GM12891 (cell line): ENCODE measurements at places on chromosomes 3 and 15.
A peak's percentile ranks its signal among the peaks of the same experiment; 100 is the strongest.

GRCh38 chr3:179921500-179921899 is 115.2 kb downstream of the PEX5L start:
- no peak for DNase-seq

DNA sequence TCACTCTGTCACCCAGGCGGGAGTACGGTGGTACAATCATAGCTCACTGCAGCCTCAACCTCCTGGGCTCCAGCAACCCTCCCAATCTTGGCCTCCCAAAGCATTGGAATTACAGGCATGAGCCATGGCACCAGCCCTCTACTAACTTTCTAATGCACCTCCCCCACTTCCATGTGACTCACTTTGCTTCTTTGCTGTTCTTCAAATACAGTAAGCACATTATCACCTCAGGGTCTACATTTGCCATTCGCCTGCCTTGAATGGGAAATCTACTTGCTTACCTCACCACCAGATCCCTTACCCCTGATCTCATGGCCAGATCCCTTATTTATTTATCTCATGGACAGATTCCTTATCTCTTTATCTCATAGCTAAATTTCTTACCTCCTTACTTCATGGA is 235.3 kb downstream of the KCNMB2 start:
- DNase-seq, result no peak

DNA sequence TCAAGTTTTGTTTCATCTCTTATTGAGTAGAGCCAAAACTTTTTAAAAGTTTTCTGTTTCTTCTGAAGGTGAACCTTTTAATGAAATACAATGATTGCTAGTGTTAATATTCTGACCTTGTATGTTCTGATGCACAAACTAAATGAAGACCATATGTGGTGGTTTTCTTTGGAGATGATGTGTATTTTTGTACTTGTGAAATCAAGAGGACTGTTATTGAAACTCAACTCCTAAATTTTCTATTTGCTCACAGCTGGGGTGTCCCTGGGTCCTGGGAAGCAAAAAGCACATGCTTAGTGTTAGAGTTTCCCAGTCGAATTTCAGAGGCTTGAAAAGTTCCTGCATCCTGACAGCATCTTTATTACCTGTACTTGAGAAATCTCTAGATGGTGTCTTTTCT is 1185.8 kb upstream of the ALCAM start:
- no peak for DNase-seq

GRCh38 chr3:56836276-56837163 is 34.8 kb upstream of the ARHGEF3 start:
- DNase-seq, result no peak

- DNase-seq, result no peak
These were observed 544.4 kb downstream of the DIPK2A start for GRCh38 chr3:144516026-144516425.

- DNase-seq, result no peak
These were observed 269.7 kb downstream of the ABHD5 start for GRCh38 chr3:43960448-43960840.

GRCh38 chr3:179015551-179016020 is 56.0 kb downstream of the ZMAT3 start:
- no peak for DNase-seq

- no peak for DNase-seq
These were observed 1134.8 kb downstream of the ROBO1 start for GRCh38 chr3:78632925-78633553.

DNA sequence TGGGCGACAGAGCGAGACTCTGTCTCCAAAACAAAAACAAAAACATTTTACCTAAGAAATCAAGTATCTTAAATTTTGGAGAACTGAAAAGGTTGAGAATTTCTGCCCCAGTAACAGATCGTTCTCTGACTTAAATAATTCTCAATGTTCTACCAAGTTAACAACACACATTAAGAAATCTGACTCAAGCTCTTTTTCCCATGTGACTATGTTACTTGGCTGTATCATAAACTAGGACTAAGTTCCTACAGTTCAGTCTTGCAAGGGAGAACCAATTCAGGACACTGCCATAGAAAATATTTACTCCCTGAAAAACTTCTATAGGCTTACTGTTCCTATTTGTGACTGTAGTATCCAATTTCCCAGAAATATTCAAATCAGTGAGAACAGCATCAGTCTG is 20.9 kb upstream of the USF3 start:
- no peak for DNase-seq

DNA sequence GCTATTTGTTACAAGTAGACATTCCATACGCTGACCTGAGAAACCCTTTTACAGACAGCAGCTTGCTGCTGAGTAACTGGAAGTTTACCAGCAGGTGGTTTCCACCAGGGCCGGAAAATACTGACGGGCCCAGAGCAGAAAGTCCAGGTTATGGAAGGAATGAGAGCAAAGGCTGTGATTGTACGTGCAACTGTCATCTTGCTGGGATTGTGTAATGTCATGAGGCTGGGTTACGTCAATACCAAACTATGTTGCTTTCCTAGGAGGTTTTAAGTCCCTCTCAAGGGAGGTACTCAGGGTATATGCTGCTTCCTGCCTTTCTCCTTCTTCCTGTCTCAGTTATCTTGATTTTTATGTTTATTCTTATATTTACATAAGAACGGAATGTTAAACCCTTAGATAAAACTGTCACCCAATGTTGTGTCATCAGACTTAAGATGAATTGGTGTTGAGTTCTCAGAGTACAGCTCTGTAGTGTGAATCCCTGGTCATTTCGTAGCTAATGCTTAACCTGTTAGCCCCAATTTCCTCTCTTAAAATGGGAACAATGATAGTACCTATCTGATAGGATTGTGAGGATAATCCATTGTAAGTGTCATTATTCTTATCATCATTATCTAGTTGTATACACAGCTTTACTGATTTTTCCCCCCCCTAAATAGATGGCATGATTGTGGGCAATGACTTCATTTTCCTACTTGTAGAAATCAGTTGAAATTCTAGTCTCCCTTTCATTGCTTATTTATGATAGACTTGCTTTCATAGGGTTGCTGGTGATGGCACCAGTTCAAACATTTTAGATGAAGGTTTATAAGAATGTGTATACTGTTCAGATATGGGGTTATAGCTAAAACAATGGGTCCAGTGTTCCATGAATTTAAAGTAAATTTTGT is 101.4 kb downstream of the FNDC3B start:
- no peak for DNase-seq

DNA sequence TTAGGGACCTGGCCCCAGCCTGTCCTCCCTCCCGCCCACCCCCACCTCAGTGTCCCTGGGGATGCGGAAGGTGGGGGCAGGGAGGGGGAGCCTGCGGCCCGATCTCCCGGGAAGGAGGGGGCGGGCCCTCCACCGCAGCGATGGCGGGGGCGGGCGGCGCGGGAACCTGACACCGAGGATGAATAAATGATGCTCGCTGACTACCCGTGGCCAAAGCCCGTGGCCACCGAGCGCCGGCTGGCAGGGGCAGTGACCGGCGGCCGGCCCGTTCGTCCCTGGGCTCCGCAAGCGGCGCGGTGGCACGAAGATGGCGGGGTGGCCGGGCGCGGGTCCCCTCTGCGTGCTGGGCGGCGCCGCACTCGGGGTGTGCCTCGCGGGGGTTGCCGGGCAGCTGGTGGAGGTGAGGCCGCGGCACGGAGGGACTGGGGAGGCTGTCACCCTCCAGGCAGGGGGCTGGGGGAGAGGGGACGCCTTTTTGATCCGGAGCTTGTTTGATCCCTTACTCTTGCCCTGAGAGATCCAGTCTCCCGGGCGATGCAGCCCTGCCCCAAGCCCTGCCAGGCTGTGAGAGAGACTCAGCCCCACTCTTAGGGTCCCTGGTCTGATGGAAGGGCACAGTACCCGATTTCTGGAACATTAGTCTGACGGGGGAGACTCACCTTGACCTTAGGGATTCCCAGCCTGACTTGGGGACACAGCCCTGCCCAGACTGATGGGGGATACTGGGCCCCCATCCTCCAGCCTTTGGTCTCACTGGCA is at the start of gene TMIE:
Gene TMIE, plus strand, starts transcription at position 212 of the 759 bp plus-strand sequence. Its CDS starts 96 bp downstream, at position 308.
- DNase-seq, result no peak

GRCh38 chr15:65460741-65461347 is 38.1 kb upstream of the IGDCC4 start:
- DNase-seq, result no peak

- no peak for DNase-seq
These were observed 11.5 kb downstream of the UBP1 start for GRCh38 chr3:33428734-33429133.

GRCh38 chr3:133966954-133967353 is 62.8 kb downstream of the SLCO2A1 start:
- no peak for DNase-seq

- no peak for DNase-seq
These were observed 14.9 kb downstream of the IGSF10 start for GRCh38 chr3:151446002-151446340.

GRCh38 chr15:82040862-82041261 is 5.0 kb downstream of the MEX3B start:
- no peak for DNase-seq

DNA sequence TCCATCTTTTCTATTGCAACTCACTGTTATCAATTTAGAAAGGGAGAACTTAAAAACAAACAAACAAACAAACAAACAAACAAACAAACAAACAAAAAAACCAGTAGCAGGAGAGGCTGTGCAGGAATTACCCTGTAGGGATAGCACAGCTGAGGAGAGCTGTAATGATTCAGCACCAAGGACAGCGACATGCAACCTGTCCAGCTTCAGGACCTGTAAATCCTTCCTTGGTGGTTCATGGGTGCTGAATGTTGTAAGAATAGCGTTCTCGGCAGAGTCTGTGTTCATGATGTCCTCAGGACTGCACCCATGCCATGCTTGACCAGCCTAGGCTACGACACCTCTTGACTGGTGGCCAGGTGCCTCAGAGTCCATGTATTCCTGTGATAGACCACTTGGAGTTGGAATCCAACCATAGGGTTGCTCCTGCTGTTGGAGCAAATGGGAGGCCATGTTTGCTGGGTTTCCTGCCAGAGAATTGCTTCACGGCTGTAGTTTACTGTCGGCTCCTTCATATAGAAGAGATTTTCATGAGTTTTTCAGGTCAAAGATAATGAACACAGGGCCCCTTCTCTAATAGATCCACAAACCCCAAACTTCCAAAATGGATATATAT is 65.9 kb downstream of the CACNA2D3 start:
- peak; percentile 8 for DNase-seq

DNA sequence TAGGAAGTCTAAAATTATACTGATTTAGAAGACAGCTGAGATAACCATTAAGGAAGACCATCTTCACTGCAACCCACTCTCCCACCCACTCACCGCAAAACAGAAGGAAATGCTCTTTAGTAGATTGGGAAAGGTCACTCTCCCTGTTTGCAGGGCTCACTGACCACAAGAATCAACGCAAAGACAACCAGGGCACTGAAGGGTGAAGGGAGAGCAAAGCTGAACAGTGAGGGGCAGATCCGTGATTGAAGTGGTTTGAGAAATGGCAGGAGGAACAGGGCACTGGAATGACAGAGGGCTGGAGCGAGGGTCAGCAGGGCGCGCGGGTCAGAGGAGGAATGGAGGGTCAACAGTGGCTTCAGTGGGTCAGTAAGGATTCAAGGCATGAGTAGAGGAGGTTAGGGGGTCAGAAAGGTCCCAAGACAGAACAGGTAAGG is 520 bp downstream of the MESD start:
- DNase-seq, result no peak

DNA sequence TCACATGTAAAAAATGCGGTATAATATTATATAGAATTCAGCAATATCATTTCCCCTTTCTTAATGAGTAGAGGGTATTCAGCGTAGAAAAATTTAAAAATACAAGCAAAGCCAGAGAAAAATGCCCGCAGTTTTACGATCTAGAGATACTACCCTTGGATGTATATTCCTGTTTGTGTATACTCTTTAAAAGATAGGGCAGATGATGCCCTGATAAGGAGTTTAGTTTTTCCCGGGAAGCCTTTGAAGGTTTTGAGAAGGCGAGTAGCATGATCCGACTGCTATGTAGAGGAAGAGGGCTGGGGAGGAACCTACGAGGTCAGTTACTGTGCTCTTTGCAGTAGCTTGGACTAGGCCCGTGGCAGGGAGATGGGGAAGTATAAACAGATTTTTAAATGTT is 1.2 kb downstream of the YEATS2 start:
- no peak for DNase-seq

DNA sequence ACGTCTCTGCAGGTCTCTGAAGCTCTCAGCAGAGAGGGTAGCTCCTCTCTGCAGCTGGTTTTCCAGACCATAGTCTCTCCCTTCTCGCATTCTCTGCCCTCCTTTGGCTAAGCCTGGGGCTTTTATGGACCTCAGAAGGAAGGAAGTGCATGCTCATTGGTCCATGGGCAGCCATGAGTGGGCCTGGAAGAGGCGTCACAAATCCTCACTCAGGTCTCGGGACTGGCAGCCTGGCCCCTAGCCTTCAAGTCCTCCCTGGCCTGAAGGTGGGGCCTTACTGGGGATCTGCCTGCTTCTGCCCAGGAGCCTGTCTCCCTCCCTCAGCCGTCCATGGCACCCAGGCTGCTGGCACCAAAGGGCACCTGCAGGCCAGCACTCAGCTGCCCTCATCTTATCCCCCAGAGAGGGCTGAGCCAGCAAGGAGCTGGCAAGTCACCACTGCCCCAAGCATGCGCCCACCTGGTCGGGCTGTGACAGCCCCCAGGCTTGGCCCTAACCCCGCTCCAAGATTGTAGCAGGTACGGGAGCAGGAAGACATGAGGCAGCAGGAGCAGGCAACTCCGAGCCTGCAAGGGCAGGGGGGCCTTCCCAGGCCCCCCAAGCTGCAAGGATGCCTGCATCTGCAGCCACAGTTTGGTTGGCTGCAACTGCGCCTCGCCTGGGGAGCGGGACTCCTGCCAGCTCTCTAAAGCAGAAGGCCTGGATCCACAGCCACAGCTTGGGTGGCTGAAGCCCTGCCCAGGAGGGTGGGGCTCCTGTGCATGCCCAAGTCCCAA is 37.4 kb downstream of the GHSR start:
- DNase-seq, result no peak
